ENCODE measurements at places on chromosomes 3 and 15. TPM values are rescaled to one million over a fixed set of nuclear protein-coding genes. Genes with fewer than 3 reads are reported as not detected.

Gene PXYLP1
- 5.7 TPM for total RNA-seq

Gene TUSC7
- not detected for total RNA-seq

Gene CXCR6
- 13.7 TPM for total RNA-seq

Gene SKOR1
- total RNA-seq: 0.08 TPM

Gene GOLGA8J
- total RNA-seq: not detected

Gene TMEM212
- not detected for total RNA-seq

Gene C3orf18
- 17.3 TPM for total RNA-seq

Gene RIOX2
- 28.0 TPM for total RNA-seq

Gene UMPS
- total RNA-seq: 29.2 TPM

Gene CCR2
- 17.5 TPM for total RNA-seq

Gene DLL4
- not detected for total RNA-seq

Gene SLC22A13
- total RNA-seq: 0.99 TPM

Gene CCR9
- 0.19 TPM for total RNA-seq

Gene LRTM1
- not detected for total RNA-seq

Gene EPHA3
- total RNA-seq: 0.11 TPM

Gene SPG21
- 65.1 TPM for total RNA-seq

Gene UNC13C
- not detected for total RNA-seq

Gene REC114
- not detected for total RNA-seq

Gene MAGEL2
- total RNA-seq: not detected

Gene GAP43
- not detected for total RNA-seq

Gene TRNT1
- total RNA-seq: 52.7 TPM

Gene ERC2
- total RNA-seq: not detected

Gene GPR87
- 3.2 TPM for total RNA-seq

Gene UBXN7
- 99.2 TPM for total RNA-seq

Gene SENP8
- 2.7 TPM for total RNA-seq

Data from activated T-helper 17 cell treated with anti-CD3 and anti-CD28 coated beads, Interleukin-2, amount 50 U/mL, for 72 hours (primary cell).